ENCODE measurements at places on chromosomes 13 and 19.

DNA sequence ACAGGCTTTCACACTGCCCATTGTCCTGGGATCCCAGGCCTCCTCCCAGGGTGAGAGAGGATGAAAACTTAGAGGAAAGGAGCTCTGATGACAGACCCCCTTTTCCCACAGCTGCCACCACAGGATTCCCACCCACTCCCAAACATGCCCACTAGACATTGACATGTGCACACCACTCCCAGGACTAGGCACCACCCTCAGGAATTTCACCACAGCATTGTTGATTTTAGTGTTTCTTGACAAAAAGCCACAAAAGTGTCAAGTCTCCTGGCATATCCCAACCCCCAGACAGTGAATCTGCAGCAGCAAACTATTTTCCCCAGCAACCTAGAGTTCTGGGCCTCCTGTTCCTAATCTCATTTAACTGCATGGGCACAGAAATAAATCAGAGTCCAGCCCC lies 10.1 kb downstream of the ZNF714 start:
- DNase-seq, result no peak

DNA sequence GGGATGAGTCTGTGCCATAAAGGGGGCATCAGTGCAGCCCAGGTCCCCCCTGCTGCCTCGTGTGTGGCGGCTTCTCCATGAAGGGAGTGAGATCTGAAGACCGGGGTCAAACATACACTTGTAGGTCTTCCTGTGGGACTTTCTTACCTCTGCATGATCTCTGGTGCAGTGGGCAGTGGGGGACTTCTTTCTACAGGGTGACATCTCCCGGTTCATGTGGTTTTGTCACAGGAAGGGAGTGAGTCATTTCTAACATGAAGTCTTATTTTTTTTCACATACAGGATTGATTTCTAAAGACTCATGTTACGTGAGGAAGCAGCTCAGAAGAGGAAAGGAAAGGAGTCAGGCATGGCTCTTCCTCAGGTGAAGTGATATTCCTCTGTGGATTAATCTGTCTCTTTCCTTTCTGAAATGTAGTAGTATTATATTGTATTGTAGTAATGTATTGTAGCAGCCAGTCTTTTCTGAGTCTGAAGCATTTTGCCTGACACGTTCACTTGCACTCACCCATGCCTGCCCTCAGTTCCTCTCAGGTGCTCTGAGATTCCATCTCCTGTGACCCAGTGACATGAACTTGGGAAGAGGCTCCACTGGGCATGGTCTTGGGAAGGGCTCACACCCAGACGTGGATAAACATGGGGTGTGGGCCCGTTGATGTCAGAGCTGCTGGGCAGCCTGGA lies 15.7 kb downstream of the ZNF808 start:
- no peak for DNase-seq

GRCh38 chr13:51717786-51718398 lies 86.1 kb downstream of the DHRS12 start:
- DNase-seq, result no peak

- DNase-seq, result no peak
These were observed 25.4 kb upstream of the ZMYM5 start for GRCh38 chr13:19888799-19889198.

DNA sequence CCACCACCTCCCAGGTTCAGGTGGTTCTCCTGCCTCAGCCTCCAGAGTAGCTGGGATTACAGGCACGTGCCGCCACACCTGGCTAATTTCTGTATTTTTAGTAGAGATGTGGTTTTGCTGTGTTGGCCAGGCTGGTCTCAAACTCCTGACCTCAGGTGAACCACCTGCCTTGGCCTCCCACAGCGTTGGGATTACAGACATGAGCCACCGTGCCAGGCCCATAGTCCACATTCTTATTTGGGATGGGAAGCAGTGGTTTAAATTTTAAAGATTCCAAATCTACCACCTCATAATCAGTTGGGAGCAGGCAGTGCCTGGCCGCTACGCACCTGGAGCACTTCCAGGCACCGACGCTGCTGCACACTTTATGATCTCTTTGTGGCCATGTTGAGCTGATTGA lies 160.6 kb upstream of the SOX1 start:
- DNase-seq, result no peak

DNA sequence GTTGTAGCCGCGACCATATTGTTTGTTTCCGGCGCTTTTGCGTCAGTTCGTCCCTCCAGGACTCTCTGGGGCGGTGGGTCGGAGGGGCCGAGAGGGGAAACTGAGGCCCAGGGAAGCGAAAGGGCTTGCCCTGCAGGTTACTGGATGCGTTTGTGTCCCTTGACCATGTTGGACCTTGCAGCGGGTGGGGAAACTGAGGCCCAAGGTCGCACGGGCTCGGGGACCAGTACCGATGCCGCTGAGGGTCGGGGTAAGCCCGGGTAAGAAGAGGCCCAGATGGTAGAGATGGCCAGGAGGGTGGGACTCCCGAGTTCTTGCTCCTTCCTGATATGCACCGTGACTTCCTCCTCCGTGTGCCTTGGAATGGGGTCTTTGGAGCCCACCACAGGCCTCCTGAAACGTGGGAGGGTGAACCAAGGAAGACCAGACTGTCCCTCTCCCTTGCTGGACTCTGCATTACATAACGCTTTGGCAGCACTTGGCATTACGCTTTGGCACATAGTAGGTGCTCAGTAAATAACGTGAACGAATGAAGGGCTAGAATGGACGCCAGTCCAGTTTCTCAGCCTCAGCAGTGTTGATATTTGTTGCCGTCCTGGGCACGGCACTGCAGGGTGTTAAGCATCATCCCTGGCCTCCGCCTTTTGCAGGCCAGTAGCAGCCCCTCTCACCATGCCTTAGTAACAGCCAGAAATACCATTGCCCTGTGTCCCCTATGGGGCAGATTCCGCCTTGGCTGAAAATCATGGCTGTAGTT lies 743 bp downstream of the CHAF1A start:
- DNase-seq, result no peak

DNA sequence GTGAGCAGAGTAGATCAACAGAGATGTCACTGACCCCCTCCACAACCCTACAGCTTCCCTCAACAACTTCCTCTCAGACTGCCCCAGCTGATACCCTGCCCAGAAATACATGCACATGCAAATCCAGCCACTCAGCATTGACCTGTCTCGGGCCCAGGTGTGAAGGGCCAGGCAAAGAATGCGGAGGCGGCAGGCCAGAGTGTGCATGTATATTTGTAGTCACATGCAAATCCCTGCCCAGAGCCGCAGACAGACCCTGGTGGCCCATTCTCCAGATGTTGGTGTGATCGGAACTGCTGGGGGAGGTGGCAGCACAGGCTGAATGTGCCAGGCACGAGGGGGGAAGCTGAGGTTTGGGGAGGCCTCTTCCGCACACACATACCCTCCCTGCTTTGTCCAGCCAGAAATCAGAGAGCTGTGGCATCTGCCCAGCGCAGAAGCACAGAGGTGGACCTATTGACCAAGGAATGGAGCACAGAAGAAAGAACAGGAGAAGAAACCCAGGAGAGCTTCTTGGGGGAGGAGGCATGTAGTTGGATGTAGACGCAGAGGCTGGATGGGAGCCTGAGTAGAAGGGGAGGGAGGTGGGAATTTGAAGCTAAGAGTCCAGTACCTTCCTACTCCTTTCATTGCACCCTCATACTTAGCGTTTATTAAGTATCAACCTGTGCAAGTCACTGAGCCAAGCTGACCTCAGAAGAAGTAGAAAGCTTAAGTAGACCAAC lies 14.4 kb downstream of the MEF2B start:
- DNase-seq, result no peak

Data from D341Med (cell line).